ENCODE measurements at places on chromosomes 2 and 18.

DNA sequence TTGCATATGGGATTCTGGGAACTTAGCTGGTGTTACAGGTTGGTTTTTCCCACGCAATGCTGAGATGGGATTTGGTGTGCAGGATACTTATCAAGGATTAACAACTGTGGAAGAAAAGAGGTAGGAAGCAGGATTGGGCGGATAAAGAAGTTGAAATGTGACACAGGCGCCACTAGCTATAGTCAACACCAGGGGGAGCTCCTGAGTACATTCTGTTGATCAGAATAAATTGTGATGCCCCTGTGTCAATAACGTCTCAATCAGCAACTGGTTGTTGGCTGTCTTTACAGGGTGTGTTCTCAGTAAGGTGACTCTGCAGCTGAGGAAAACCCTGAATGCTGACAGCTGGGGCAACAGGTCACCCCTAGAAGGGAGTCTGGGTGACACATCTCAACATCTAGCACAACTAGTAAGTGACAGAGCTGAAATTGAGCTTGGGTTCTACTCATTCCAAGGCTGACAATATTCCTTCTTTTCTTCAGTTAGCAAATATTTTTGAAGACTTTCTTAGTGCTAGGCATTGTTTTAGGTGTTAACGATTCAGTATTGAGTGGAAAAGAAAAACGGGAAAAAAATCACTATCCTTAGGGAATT lies 143.0 kb downstream of the ARL6IP6 start:
- H3K4me3 ChIP-seq, result no peak overlapping the region
- DNase-seq, result no peak
- H3K27me3 ChIP-seq, result no peaks in the 10 kb centered on the region
- no peaks in the 10 kb centered on the region for H3K36me3 ChIP-seq
- H3K27ac ChIP-seq, result no peak overlapping the region

- no peak overlapping the region for H3K4me3 ChIP-seq
- H3K27ac ChIP-seq, result no peak overlapping the region
- H3K27me3 ChIP-seq, result no peaks in the 10 kb centered on the region
Observed at GRCh38 chr2:176035013-176035691, 33.1 kb upstream of the LNPK start.

DNA sequence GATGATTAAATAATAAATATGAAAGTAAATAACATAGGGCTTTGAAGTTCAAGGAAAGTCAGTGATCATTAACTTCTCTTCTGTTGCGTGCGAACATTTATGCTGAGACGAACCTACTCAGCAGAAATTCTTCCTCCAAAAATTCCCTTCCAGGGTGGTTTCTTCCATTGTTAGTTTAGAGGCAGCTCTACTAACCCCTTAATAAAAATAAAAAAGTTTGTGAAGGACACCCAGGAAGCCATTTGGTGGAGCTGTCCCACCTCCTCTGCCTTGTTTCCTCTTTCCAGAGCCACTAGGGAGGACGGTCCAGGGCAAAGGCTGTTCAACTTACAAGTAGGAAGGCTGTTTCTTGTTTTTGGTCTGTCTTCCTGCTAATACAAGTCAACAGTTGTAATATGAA lies 2.1 kb upstream of the SMAD2 start:
- no peak overlapping the region for H3K27ac ChIP-seq
- peaks cover 8% of the 10 kb centered on the region for H3K4me1 ChIP-seq
- H3K36me3 ChIP-seq, result no peaks in the 10 kb centered on the region

- no peak for DNase-seq
- no peak overlapping the region for H3K4me3 ChIP-seq
- H3K4me1 ChIP-seq, result no peaks in the 10 kb centered on the region
- no peaks in the 10 kb centered on the region for H3K36me3 ChIP-seq
- H3K27me3 ChIP-seq, result no peaks in the 10 kb centered on the region
Observed at GRCh38 chr2:173079141-173079540, 3.5 kb downstream of the MAP3K20 start.

DNA sequence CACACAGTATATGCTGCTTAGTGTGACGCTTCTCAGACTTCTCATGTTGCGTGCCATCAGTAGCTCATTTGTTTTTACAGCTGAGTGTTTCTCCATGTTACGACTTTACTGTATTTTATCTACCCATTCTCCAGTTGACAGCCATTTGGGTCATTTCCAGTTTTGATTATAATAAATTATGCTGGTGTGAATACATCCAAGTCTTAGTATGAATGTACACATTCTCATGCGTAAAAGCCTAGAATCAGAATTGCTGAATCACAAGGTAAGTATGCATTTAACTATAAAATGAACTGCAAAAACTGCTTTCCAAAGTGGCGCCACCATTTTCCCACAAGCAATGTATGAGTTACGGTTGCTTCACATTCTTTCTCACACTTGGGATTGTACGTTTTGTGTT lies 184.2 kb upstream of the SLC35G4 start:
- H3K27ac ChIP-seq, result no peak overlapping the region
- no peaks in the 10 kb centered on the region for H3K27me3 ChIP-seq
- H3K36me3 ChIP-seq, result no peaks in the 10 kb centered on the region
- no peaks in the 10 kb centered on the region for H3K4me1 ChIP-seq

DNA sequence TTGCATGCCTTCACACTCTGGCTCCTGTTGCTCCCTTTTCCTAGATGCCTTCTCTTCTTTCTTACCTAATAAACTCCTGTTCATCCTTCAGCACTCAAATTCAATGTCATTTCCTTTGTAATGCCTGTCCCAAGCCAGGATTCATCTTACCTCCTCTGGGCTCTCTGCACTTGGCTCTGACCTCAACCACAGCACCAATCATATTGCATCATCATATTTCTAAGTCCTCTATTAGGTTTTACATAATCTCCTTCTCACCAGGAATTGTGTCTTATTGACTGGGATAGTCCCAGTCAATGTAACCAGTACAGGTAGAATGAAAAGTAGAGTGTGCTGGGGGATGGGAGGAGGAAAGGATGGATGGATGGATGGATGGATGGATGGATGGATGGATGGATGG lies 187.1 kb downstream of the NRP2 start:
- no peaks in the 10 kb centered on the region for H3K36me3 ChIP-seq
- DNase-seq, result no peak
- H3K27me3 ChIP-seq, result no peaks in the 10 kb centered on the region
- no peaks in the 10 kb centered on the region for H3K4me1 ChIP-seq
- H3K4me3 ChIP-seq, result no peak overlapping the region
- no peak overlapping the region for H3K27ac ChIP-seq

GRCh38 chr2:128038411-128038810 lies 10.6 kb upstream of the SAP130 start:
- H3K4me3 ChIP-seq, result no peak overlapping the region
- no peaks in the 10 kb centered on the region for H3K36me3 ChIP-seq
- H3K27me3 ChIP-seq, result no peaks in the 10 kb centered on the region
- no peak overlapping the region for H3K27ac ChIP-seq
- DNase-seq, result no peak

- no peak for DNase-seq
- no peak overlapping the region for H3K27ac ChIP-seq
- H3K4me1 ChIP-seq, result no peaks in the 10 kb centered on the region
- no peaks in the 10 kb centered on the region for H3K36me3 ChIP-seq
Observed at GRCh38 chr2:121076498-121076820, 208.5 kb downstream of the TFCP2L1 start.

DNA sequence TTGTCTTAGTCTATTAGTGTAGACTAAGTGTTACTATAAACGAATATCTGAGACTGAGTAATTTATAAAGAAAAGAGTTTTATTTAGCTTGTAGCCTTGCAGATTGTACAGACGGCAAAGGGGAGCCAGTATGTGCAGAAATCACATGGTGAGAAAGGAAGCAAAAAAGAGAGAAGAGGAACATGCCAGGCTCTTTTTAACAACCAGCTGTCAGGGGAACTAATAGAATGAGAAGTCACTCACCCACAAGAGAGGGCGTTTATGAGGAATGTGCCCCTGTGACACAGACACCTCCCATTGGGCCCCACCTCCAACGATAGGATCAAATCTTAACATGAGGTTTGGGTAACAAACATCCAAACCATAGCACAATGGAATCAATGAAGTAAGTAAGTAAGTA lies 20.6 kb upstream of the ZNF804A start:
- H3K4me1 ChIP-seq, result no peaks in the 10 kb centered on the region
- no peak overlapping the region for H3K4me3 ChIP-seq
- no peak overlapping the region for H3K27ac ChIP-seq

DNA sequence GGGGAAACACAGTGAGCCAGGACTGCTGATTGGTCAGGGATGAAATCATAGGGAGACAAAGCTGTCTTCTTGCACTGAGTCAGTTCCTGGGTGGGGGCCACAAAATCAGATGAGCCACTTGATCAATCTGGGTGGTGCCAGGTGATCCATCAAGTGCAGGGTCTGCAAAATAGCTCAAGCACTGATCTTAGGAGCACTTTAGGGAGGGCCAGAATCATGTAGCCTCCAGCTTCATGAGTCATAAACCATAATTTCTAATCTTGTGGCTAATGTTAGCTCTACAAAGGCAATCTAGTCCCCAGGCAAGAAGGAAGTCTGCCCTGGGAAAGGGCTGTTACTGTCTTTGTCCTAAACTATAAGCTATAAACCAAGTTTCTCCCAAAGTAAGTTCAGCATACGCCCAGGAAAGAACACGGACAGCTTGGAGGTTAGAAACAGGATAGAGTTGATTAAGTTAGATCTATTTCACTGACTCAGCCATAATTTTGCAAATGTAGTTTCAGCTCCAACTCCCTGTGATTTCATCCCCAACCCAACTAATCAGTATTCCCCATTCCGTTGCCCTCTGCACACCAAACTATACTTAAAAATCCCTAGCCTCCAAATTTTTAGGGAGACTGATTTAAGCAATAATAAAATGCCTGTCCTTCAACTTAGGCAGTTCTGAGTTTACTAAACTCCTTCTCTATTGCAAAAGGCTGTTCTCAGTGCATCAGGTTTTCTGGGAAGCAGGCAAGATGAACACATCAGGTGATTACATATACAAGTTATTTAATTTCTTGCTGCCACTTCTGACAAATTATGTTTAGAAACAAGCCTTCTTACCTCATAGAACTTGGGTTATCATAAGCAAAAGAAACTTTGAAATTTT lies 226.9 kb upstream of the SPOPL start:
- H3K27me3 ChIP-seq, result no peaks in the 10 kb centered on the region
- H3K27ac ChIP-seq, result no peak overlapping the region
- H3K4me3 ChIP-seq, result no peak overlapping the region

DNA sequence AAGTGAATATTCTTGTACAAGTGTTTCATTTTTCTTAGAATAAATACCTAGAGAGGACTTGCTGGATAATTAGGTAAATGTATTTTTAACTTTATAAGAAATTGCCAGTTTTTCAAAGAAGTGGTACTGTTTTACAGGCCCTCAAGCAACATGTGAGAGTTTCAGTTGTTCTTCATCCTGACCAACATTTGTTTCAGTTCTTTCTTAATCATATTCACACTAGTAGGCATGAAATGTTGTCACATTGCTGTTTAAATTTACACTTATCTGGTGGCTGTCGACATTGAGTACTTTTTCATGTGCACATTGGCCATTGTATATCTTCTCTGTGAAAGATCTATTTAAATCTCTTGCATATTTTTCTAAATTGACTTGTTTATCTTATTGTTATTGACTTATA lies 178.1 kb downstream of the ACOXL start:
- H3K27ac ChIP-seq, result no peak overlapping the region
- no peaks in the 10 kb centered on the region for H3K36me3 ChIP-seq
- no peak for DNase-seq

- H3K27ac ChIP-seq, result peak overlapping the region; percentile 80
- no peaks in the 10 kb centered on the region for H3K36me3 ChIP-seq
- H3K4me3 ChIP-seq, result no peak overlapping the region
- H3K4me1 ChIP-seq, result no peaks in the 10 kb centered on the region
- peak; percentile 74 for DNase-seq
Observed at GRCh38 chr18:45449418-45450227, 165.7 kb upstream of the SLC14A2 start.

GRCh38 chr2:74764429-74765272 lies 69.3 kb upstream of the HK2 start:
- H3K4me1 ChIP-seq, result no peaks in the 10 kb centered on the region
- no peak for DNase-seq
- no peaks in the 10 kb centered on the region for H3K27me3 ChIP-seq
- H3K27ac ChIP-seq, result no peak overlapping the region
- no peaks in the 10 kb centered on the region for H3K36me3 ChIP-seq
